ENCODE measurements at places on chromosomes 4 and X.

DNA sequence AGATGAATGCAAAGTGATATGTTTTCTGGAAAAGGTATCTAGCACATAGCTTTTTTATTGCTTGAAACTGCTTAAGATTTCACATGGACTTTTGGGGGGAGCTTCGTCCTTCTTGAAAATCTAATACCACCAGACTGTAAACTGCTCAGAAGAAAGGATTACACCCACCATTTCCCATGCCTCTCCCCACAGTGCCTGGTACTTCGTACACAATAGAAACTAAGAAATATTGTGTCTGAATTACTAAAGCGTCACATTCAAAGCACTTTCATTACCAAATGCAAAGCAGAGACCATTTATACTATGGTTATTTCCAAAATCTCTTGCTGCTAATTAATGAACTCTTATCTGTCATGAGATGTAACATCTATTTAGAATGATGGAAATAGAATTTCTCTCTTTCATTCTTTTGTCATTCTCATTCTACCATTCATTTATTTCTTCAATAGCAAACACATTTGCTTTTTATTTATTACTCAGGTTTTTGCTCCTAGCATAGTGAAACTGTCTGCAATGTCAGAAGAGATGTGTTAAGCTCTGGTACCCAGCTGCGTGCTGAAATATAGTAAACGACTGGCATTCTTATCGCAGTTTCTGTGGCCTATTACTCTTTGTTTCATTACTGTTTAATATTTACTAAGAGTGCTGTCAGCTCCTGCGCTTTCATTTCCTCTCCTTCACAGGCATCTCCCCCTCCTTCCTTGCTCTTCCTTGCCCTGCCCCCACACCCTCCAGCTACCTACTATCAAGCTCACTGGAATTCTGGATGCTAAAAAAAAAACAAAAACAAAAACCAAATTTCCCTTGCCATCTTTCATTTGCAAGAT is 51.4 kb upstream of the RAPGEF2 start:
- no peak for DNase-seq

- no peak for DNase-seq
Measured at GRCh38 chr4:181957088-181957487, 286.1 kb upstream of the TENM3 start.

GRCh38 chrX:41982953-41983352 is 59.6 kb upstream of the CASK start:
- no peak for DNase-seq

DNA sequence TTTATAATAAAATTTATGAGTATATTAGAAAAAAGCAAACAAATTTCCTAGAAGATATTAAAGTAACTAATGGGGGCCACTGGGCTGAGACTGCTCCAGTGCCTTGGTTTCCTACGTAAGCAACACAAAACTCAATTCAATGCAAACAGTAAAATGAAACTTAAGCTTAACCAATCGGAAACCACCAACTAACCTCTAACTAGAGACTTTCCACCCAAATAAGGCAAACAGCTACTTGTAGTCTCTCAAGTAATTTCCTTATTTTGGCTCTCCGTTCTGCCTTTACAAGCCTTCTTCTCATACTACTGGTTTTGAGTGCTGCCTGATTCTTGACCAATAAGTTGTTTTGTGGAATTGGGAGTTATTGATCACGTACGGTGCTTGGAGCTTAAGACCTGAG is 167.3 kb upstream of the VEGFC start:
- no peak for DNase-seq

GRCh38 chrX:100658941-100659381 is 15.0 kb downstream of the SRPX2 start:
- no peak for DNase-seq

GRCh38 chr4:110622841-110623717 is at the start of gene PITX2:
PITX2 (minus strand) TSS chr4:110623077; CDS start chr4:110622460, 617 bp downstream.
- peak; percentile 81 for DNase-seq

GRCh38 chrX:48468693-48469691 is 1.1 kb downstream of the SLC38A5 start:
- DNase-seq: no peak

DNA sequence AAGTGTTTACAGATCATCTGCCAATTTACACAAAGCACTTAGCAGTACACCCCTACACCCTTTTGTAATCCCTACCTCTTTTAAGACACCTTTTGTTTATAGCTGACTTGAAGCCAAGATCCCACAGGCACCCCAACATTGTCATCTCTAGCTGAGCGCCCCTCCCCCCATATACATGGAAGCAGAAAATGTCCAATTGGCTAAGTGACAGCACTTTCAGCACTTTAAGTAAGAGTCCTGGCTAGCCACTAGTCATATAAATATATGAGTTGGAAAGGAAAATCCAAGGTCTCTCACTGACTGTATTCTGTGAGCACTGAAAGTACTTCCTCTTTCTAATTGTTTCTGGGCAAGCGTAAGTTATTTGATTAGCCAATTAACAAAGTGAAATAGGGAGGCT is 108.2 kb downstream of the NSUN7 start:
- DNase-seq: no peak

- no peak for DNase-seq
Measured at GRCh38 chrX:68511255-68511654, 12.4 kb downstream of the YIPF6 start.

DNA sequence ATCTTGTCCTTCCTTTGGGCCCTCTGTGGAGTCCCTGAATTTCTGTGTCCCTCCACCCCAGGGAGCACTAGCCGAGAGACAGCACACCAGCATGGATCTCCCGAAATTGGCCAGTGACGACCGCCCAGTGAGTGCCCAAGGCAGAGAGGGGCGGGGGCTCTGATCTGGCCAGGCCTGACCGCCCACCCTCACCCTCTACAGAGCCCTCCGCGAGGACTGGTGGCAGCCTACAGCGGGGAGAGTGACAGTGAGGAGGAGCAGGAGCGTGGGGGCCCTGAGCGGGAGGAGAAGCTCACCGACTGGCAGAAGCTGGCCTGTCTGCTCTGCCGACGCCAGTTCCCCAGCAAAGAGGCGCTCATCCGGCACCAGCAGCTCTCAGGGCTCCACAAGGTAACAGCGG is 8.4 kb upstream of the UBA1 start:
- no peak for DNase-seq

GRCh38 chrX:68703369-68703768 is 55.9 kb downstream of the STARD8 start:
- DNase-seq: peak; percentile 66

DNA sequence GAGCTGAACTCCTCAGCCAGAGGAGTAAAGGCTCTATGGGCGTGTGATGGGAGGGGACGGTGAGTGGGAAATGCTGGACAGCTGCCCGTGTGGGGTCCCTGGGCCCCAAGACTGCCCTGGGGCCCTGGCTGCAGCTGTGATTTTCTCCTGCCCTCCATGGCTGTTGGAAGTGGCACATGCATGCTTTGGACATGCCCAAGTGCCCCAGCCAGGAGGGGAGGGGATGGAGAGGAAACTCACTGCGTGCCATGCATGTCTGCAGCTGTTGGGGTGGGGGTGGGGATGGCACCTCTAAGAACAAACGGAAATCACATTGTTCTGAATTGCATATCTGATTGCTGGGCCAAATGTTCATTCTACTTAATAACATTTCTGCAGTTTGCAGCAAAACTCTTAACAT is 52.4 kb downstream of the MID2 start:
- no peak for DNase-seq

DNA sequence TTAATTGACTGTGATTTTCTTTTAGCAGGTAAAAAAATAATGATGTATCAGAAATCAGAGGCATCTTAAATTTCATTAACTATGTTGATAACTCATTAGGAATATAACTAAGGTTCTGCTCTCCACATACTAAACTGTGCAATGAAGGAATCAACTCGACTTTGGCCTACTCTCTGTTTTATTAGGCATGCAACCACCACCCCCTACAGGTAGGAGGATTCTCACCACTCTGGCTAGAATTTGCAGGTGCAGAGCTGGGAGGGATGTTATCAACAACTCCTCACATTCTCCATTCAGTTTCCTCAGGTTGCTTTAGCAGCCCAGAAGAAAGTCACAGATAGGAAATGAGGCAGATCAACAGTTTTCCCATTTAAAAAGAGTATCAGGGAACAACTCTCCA is 160.1 kb downstream of the COX18 start:
- no peak for DNase-seq

GRCh38 chr4:70080205-70080604 is 30.0 kb downstream of the HTN1 start:
- no peak for DNase-seq

GRCh38 chr4:1116838-1117237 is 3.5 kb upstream of the RNF212 start:
- no peak for DNase-seq

GRCh38 chrX:50448565-50448964 is 22.1 kb downstream of the DGKK start:
- no peak for DNase-seq

DNA sequence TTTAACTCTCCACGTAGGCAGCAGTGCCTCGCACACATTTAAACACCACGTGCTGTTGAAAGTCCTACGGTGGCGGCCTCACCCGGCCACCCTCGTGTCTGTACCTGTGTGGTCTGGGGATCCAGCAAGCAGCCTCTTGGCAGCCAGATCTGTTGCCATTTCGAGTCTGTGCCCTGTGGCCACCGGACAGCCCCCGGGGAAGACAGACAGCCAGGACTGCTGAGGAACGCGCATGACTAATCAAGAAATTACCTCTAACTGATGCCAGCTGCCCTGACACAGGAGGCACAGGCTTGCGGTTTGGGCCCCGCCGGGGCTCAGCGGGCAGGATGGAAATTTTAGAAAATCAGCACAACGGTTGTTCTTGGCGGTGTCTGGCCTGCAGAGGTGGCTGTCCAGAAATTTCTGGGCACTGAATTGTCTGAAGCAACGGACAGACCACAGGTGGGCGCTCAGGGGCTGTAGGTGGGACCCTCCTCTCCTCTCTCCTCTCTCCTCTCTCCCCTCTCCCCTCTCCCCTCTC is 15.6 kb upstream of the ASMTL start:
- no peak for DNase-seq

DNA sequence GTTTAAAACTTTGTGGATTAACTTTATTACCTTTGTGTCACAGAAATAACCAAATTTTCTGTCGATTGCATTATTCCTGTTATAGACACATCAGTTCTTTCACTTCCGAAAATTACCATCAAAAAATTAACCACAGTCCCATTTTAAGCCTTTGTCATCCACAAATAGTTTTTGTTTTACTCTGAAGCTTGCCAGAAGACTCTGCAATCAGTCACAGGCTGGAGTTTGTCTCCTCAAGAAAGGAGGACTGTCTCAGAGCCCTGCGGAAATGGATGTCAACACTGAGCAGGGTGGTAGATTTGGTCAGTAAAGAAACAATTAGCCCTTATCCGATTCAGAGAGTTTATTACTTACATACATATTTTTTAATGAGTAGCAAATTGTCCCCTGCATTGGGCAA is 20.1 kb upstream of the TCEAL4 start:
- no peak for DNase-seq

GRCh38 chr4:61407642-61408618 is 207.8 kb downstream of the ADGRL3 start:
- DNase-seq: no peak

DNA sequence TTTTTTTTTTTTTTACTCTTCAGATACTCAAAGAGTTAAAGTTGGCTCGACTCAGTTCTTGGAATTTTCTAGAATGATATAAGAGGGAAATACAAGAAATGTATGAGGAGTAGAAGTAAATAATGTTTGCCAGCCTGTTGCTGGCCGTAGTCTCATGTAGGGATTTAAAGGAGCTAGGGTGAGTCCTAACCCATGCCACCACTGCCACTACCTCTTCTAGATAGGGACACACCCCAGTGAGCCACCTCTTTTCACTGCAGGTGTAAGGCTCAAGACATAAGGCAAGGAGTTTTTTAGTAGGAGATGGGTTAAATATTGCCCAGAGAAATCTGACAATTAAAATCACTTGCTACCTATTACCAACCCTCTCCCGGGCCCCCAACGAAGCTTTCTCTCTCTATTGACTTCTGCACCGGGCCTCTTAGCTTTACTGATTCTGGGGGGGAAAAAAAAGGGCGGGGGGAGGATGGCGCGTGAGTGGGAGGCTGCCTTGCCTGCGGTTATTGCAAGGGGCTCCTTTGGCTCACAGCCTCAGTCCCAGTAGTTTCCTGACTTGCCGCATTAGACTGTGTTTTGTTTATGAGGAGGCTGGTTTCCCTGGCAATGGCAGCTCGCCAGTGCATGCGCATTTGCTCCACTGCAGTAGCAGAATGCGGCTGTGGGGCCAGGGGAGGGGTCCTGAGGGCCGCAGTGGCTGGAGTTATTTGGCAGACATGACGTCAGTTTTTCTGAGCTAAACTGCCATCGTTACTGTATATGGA is 3.0 kb downstream of the LINC00632 start:
- DNase-seq: peak; percentile 56

DNA sequence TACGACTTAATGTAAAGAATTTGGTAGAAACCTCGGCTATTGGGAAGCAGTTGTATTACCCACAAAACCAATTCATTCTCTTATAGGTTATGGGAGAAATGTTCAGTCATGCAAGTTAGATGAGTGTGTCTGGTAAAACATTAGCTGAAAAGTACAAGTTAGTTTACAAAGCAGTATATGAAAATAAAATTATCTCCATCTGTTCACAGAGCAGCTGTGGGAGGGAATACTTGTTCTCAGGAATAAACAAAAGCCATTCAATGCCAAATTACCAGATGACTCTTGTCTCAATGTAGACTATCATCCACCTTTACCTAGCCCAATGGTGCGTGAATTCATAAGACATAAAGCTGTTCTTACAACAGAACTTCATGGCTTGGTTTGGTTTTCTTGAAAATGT is 28.6 kb downstream of the STAP1 start:
- DNase-seq: no peak

- DNase-seq: no peak
Measured at GRCh38 chr4:22900876-22901275, 208.1 kb downstream of the GBA3 start.

Data from heart left ventricle (tissue), 16 donors.